ENCODE measurements at places on chromosomes 2 and 18.

DNA sequence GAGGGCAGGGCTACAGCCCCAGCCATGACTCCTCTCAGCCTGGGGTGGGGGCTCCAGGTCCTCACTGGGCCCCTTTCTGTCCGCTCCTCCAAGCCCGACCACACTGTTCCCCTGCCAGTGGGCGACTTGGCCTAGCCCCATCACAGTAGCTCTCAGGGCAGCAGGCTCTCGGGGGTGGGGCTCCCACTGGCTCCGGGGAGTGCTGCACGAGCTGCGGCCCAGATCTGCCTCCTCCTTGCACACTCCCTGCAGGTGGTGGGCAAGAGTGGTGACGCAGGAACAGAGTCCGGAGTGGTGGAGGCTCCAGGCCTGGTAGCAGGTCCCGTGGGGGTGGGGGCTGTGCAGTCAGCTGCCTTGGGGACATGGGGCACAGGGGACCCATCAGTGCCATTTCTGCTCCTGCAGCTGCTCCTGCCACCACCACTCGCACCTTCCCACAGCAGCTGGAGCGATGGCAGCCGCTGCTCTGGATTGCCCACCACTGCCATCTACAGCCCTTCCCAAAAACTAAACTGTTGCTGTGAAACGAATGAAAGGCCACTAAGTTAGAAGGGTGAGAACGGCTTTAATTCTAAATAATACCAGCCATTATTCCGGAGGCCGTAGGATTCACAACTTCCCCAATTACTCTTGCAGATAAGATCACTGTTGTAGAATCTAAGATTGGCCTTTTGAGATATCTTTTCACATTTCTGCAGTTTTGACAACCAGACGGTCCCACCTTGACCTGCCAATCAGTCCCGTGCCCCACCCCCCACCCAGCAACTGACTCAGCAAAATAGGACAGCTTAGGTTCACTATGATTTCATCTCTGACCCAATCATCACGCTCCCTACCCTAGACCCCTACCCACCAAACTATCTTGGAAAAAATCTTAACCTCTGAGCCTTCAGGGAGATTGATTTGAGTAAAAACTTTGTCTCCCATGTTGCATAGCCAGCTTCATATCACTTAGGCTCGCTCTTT lies 530.2 kb downstream of the DCC start:
- no peak for DNase-seq

DNA sequence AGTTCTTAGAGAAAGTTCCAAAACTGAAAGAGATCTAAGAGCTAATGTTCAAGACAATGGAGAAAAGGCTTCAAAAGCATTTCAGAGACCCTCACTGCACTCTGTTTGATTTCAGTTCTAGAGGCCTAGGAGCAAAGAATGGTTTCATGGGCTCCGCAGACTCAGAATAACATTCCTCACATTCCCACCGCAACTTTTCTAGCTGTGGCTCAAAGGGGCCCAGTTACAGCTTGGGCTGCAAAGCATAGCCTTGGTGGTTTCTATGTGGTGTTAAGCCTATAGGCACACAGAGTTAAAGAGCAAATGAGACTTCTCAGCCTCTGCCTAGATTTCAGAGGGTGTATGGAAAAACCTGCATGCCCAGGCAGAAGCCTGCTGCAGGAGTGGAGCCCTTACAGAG lies 73.0 kb downstream of the FSIP2 start:
- no peak for DNase-seq

- no peak for DNase-seq
Observed at GRCh38 chr18:50559752-50560680, at the start of gene MAPK4. MAPK4 (plus strand) TSS chr18:50560087; CDS start chr18:50663959, 103,872 bp downstream.

- no peak for DNase-seq
Observed at GRCh38 chr2:181810823-181811695, 80.5 kb upstream of the ITPRID2 start.

- DNase-seq: no peak
Observed at GRCh38 chr2:101577173-101577572, 102.3 kb upstream of the RFX8 start.

- no peak for DNase-seq
Observed at GRCh38 chr2:118983133-118983532, 41.1 kb downstream of the MARCO start.
